ENCODE measurements at places on chromosomes 16 and 17. TPM values are rescaled to one million over a fixed set of nuclear protein-coding genes. Genes with fewer than 3 reads are reported as not detected.

Gene ZNF286A
- total RNA-seq, result 13.8 TPM

Gene DNAH9
- not detected for total RNA-seq

Gene ANKS4B
- total RNA-seq, result not detected

Gene TMED6
- total RNA-seq, result 0.38 TPM

Gene RDM1
- not detected for total RNA-seq

Gene LYZL6
- not detected for total RNA-seq

Gene C17orf58
- 3.4 TPM for total RNA-seq

All from cardiac septum (tissue), 1 donor.